ENCODE measurements at places on chromosomes 5 and 9.

- DNase-seq: no peak
Observed at GRCh38 chr5:9037048-9037447, 508.8 kb downstream of the SEMA5A start.

DNA sequence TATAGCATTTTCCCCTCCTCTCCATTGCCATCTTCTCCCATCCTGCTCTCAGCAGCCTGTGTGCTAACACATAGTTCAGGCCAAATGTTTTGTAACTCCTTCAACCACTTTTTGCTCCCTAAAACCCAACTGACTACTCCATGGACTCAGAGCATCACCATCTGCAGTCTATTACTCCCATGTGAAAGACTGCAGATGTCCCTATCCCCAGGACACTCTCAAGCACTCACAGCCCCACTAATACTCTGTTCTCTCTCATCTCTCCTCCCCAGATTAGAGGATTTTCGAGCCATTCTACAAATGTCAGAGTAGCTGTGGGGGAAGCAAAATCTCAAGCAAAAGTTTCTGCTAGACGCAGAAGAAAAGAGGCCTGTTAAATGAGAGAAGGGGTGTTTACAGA lies 99.3 kb downstream of the ITGA1 start:
- DNase-seq: no peak

GRCh38 chr9:92482329-92482728 lies at the start of gene ASPN:
Gene ASPN (minus strand): TSS chr9:92482506.
- no peak for DNase-seq

- no peak for DNase-seq
Observed at GRCh38 chr5:160237571-160238093, 8.3 kb downstream of the FABP6 start.

DNA sequence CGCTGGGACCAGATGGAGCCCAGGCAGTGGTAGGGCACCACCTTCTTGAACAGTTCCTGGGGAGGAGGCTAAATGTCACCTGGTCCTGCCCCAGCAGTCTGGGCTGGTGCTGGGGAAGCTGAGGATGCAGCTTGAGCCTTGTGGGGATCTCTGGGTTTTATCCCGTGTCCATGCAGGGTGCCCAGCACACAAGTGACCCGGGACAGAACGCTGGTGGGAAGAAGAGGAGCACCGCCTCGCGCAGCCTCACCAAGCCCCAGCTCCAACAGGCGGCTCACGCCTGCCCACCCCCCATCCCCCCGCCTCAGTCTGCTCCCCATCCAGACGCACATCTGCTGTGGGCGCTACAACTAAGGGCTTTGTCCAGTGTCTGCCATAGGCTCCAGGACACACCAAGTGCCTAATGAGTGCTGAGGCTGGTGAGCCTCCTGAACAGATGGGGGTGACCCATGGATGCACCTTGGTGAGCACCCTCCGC lies 13.8 kb downstream of the RALGDS start:
- no peak for DNase-seq

DNA sequence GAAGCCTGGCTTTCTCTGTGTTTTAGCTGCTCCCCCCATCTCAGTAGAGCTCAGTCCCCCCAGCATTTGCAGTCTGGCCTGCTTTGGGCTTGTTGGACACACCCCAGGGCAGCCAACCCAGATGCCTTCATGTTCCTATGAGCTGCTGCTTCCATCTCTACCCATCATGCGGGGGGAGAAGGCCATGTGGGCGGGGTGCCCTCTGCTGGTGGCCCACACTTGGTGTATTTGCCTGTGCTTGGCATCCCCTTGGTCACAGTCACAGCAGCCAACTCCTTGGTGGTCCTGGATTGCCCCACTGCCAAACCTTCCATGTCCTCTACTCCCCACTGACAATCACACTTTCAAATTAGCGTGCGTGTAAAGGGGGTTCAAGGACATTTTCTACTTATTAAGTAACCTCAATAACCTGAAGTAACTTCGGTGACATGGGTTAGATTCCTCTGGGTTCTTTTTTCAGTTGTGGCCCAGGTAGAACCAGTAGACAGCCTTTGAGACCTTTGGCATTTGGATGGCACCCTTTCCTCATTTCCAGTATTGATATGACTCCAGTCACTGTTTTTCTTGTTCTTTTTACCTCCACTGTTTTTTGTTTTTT lies 42.8 kb downstream of the SNX30 start:
- no peak for DNase-seq

DNA sequence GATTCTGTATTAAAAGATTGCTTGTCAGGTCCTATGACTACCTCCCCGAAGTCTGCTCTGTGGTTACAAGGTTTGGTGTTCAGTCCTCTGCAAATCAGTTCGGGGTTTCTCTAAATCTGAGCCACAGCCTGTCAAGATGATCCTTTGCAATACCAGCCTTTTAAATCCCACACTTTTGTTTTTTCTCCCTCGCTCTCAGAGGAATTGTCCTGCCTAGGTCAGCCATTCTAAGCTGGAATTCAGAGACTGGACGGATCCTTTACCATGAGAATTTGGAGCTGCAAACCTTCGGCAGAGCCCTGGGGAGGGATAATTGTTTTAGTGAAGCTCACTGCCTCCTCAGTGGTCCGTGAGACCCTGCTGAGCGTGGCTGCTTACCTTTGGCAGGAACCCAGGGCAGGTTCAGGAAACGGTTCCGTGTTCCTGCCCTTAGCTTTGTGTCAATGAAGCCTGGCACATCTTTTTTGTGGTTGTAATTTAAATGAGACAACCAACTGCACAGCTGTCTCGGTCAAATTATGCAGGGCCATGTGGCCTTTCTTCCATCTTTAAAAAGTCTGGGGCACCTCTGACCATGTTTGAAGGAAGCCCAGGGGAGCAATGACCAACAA lies 47.2 kb downstream of the EBF1 start:
- DNase-seq: no peak

- no peak for DNase-seq
Observed at GRCh38 chr5:90015584-90016018, 394.0 kb downstream of the CETN3 start.

DNA sequence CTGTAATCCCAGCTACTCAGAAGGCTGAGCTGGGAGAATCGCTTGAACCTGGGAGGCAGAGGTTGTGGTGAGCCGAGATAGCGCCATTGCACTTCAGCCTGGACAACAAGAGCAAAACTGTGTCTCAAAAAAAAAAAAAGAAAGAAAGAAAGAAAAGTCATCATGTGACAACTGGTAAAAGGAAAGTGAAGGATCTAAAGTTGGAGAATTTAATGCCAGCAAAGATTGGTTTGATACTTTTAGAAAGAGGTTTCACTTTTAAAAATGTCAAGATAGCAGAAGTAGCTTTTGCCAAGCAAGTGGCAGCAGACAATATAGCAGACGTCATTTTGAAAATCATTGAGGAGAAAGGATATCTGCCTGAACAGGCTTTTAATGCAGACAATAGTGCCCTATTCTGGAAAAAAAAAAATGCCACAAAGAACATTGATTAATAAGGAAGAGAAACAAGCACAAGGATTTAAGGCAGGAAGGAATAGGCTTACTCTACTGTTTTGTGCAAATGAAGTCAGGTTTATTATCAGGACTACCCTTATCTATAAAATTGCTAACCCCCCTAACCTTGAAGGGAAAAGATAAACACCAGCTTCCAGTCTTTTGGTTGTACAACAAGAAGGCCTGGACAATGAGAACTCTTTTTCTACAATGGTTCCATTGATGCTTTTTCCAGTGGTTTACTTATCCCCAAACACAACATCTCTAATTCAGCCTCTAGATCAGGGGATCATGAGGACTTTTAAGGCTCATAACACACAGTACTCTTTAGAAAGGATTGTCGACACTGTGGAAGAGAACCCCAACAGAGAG lies 12.0 kb downstream of the PKD2L2 start:
- no peak for DNase-seq

DNA sequence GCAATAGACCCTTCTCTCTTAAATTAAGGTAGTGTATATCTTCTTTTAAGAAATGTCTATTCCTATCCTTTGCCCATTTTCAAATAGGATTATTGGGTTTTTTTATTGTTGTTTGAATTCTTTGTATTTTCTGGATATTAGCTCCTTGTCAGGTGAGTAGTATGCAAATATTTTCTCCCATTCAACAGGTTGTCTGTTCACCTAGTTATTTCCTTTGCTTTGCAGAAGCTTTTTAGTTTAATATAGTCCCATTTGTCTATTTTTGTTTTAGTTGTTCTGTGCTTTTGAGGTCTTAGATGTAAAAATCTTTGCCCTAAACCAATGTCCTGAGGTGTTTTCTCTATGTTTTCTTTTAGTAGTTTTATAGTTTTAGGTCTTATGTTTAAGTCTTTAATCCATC lies 104.7 kb downstream of the CWC27 start:
- no peak for DNase-seq

GRCh38 chr5:17316970-17317459 lies 99.6 kb downstream of the BASP1 start:
- no peak for DNase-seq

- DNase-seq: no peak
Observed at GRCh38 chr5:34542818-34543217, 113.3 kb upstream of the RAI14 start.

GRCh38 chr9:34744295-34745221 lies 34.6 kb upstream of the CCL21 start:
- DNase-seq: no peak

DNA sequence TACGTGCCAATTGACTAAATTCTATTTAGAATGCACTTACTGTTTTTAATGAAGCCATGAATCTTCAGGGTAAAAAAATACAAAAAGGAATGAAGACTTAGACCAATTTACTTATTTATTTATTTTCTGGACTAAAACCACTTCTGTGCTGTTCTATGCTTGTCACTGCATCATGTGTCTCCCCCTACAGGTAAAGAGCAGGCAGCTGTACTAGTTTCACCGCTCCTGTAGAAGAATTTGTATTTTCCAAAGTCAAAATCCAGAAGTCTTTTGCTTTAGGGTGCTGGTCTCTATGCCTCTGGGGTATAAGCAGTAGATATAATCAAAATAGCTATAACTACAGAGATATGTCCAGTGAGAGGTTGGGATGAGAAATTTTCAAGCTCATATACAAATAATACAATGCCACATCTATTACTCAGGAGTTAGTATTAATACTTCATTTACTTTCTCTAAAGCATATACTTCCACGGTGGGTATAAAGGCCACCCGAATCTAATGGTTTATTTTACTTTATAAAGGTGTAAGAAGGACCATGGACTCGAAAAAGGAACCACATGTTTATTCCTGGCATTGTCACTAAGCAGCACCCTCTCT lies 591.5 kb downstream of the RAB3C start:
- no peak for DNase-seq

- DNase-seq: no peak
Observed at GRCh38 chr5:96509721-96510350, 76.8 kb upstream of the PCSK1 start.

DNA sequence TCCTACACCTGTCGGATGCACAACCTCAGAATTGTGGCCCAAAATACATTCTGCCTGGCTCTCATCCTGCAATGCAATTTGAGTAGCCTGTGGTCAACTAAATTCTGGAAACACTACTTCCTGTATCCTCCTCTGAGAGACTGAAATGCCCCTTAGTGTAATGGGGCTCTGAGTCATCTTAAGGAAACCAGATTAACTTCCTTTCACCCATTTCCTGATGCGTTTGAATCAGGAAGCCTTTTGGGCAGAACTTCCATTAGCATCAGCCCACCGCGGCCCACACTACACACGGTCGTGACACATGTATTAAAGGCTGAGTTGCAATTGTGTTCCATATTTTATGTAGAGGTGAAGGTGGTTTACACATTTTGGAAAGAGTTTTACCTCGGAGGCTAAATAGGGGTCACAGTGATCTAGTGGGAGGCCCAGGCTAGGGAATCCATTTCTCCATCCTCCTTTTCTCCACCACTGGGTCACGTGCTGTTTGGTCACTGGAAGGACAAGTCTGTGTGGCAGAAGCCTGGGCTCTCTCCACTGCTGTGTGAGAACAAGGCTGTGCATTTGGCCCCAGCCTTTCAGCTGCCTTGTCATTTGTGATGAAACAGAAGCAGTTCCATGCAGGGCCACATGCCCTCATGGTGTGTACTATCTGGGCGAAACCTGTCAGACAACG lies 55.9 kb downstream of the DAP start:
- no peak for DNase-seq

- no peak for DNase-seq
Observed at GRCh38 chr9:121610638-121610953, 40.8 kb upstream of the DAB2IP start.
